ENCODE measurements at places on chromosomes 2 and 18.

- no peak for DNase-seq
Measured at GRCh38 chr18:6159426-6159825, 255.3 kb downstream of the L3MBTL4 start.

- DNase-seq: no peak
Measured at GRCh38 chr2:47345590-47345924, 57.4 kb upstream of the MSH2 start.

DNA sequence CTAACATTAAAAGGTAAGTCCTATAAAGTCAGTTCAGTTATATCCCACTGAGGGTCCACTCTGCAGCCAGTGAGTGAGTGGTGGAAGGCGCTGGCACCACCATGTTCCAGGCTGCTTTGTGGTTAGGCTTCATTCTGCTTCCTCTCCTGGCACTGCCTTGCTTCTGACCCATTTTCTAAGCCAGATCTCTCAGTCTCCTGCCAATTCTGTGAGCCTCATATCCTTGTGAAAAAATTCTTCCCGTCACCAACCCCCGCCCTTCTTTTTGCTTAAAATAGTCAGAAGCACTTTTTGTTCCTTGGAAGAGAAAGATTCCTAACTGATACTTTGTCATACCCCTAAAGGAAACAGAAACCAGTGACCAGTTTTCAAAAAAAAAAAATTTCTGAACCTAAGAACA is 139.8 kb upstream of the NCK2 start:
- DNase-seq: no peak

DNA sequence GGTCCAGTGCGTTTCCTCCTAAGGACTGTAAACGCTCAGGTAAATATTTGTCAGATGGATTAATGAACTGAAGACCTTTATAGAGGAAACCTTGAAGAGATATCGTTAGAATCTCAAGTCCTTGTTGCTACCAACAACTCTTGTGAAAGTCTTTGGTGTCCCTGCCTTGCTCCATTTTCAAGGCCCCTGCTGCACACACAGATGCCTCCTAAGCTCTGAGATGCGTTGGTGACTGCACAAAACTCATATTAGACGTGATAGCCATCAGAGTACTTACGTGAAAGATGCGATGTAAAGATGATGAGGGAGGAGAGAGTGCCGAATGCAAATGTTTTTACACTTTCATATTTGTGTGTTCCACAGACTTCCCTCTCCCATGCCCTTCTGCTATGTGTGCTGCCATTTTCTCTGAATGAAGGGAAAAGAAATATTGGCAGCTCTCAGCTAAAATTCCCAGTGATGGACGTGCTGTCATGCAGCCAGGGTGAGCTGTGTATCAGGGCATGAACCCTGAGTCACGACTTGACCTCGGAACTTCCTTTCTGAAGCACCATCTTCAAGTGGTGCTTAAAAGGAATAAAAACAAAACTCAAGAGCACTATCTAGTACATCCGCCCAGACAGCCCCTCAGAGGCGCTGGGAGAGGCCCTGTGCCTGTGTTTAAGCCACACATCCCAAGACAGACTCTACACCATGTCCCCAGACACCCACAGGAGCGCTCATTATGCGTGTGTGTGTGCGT is 117.4 kb downstream of the FAM210A start:
- no peak for DNase-seq

DNA sequence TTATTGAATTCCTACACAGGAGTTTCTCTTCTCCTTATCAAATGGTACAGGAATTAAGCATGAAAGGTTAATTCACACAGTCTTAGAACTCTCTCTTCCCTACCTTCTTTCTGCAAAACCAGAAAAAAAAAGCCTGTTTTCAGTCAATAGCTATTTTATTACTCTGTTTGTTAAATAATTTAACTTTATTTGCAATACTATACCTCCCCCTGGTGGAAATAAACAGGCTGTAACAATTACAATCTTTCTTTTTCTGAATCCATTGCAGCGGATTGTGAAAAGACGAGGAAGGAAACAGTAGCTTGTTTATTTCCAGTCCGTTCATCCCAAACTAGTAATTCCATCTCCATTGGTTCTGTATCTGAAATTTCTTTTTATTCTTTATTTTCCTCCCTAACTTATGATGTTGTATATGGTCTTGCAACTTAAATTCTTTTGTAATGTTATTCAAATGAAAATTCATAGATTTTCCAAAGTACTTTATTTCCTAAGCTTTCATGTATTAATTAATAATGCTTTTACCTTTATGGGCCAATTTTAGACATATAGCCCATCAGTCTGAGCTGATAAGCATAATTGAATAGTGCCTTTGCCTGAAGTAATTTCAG is 165.2 kb downstream of the SH3BP4 start:
- DNase-seq: peak; percentile 59

DNA sequence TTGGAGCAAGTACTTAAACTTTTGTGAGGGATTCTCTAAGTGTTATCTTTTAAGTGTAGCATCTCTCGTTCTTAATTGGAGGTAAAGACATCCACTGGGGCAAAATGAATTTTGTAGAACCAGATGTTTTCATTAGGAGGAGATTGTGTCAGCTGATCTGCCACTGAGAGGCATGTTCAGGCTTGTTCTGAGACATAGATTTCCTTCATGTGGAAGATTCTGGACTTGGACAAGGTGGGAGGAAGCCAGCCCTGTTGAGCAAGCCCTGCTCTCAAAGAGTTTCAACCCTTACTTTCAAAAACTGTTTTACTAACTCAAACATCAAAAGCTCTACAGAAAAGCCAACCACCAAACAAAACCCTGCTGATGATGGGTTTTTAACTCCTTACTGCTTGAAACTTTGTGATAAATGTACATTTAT is 6.5 kb downstream of the MAP4K4 start:
- peak; percentile 69 for DNase-seq

DNA sequence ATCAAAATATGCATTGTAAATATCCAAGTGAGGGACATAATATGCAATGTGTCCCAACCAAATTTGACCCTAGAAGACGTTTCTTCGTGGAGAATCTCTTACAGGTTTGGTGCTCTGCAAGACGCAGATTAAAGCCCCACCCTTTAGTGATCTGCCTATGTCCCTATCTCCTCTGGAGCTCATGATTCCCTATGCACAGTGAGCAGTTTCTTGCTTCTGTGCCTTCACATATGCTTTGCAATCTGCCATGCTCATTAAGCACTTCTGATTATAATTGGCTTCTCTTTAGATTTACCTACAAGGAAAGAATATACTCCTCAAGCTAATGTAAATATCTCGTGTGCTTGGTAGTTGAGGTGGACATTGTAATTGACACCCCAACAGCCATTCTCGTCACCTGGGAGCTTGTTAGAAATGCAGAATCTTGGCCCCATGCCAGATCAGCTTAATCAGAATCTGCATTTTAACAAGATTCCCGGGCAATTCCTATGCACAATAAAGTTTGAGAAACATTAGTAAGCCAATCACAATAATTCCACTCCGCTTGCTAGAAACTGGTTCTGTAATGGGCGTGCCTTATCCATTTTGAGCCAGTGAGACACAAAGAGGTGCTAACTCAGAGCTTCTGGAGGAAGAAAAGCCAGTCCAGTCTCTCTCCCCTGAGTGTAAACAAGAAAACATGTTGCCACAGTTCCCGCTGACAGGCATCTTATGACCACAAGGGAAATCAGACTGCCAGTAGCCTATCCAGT is 2.8 kb upstream of the PUM2 start:
- DNase-seq: no peak

GRCh38 chr2:182023235-182023634 is 37.6 kb downstream of the PPP1R1C start:
- no peak for DNase-seq

DNA sequence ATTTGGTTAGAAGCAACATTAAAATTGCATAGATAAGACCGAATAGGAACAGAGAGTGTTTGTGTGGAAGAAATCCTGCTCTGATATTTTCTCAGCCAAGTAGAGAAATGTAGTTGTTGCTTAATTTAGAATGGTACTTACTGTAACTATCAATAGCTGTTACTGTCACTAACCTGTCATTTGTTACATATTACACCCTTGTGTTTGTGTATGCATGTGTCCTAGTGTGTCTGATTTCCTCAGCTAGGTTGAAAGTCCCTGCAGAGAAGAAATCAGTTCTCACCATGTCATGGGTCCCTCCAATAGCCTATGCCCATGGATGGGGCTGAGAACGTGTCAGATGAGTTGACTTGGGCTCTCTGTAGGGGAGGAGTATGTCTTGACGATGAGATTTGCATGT is 94.4 kb downstream of the SPTBN1 start:
- no peak for DNase-seq

- peak; percentile 24 for DNase-seq
Measured at GRCh38 chr2:189641590-189641989, 19.7 kb upstream of the ASNSD1 start.

DNA sequence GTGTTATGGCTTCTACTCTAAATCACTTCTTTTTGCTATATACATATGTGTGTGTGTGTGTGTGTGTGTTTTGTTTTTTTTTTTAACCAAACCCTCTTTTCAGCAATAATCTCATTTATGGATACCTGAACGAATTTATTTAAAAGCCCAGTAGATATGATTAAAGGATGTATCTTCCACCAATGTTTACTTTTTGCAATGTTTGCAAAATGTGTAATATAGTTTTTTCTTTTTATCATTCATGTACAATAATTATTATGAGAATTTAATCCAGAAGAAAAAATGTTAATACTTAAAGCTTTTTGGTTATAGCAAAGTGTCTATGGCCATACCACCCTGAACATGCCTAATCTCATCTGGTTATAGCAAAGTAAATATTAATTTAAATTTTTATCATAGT is 1.6 kb upstream of the CNDP2 start:
- no peak for DNase-seq

DNA sequence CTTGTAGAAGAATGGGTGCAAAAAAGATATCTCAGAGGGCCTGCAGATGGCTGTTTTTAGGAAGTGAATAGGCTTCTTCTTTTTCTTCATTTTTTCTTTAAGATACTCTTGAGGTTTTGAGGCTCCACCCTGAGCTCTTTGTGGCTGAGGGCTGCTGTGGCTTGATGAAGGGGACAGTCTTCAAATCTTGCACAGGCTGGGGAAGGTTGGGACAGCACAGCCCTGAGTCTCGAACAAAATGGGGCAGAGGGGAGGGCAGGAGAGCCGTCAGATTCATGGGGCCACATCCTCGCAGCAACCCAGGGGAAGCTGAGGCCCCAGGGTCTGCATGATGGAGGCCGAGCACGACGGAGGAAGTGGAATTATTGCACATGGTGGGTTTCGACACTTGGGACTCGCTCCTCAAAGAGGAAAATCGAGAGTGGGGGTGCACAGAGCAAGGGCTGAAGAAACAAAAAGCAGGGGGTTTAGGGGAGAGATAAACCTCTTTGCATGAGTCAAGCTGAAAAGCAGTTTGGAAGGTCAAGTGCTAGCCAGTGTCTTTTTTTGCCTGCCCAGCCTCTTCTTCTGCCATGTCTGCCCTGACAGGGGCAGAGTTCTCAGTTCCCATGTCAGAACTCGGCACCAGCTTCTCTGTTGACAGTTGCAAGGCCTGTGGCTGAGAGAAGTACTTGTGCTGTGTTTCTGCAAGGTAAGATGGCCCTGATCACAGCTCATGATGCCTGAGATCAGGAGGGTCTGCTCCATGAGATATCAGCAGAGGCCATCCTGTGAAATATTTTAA is 19.5 kb downstream of the INPP4A start:
- DNase-seq: no peak

DNA sequence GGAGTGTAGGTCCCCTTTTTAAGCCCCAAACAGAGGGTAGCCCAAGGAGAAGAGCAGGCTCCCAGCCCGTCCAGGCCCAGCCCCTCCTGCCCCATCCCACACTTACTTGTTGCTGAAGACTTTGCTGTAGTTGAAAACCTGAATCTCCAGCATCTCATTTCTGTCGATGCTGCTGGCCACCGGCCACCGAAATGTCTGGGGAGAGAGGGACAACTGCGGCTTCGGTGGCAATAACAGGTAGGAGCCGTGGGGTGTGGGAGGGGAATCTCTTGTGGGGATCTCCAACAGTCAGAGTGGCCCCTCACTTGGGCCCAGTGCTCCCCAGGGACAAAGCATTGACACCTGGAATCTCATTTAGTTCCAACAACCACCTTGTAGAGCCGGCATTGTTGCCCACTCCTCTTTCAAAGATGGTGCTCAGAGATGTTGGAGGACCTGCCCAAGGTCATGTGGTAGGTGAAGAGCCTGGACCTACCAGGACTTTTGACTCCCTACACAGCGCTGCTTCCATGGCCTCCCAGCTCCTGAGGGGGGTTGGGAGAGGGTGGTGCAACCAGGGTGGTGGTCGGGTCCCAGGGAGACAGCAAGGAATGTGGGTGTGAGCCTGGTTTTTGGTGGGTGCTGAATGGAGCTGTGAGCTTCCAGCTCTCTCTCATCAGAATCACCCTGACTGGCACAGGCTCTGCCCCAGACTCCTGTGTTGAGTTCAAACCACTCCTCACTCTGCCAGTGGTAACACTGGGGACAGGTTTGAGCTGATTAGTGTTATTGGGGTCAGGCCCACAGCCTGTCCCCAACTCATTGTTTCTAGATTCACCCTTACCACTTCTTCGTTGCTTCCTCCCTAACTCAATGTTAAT is 50.0 kb upstream of the OTOF start:
- no peak for DNase-seq

DNA sequence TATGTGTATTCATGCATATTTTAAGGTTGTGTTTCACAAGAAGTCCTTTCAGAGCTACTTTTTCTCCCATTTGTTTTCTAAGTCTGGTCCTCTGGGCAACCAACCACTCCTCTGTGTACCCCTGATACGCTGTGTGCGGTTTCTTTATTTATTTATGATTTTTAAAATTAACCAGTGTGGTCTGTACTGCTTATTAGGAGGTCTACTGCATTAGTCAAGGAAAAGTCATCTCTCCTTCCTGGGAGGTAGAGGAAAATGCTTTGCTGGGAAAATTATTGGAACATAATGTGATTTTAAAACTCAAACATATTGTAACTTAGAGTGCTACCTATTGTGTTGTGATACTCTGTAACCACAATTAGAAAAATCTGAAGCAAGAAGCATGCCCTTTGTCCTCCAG is 1404.3 kb downstream of the SUCLG1 start:
- DNase-seq: peak; percentile 62

DNA sequence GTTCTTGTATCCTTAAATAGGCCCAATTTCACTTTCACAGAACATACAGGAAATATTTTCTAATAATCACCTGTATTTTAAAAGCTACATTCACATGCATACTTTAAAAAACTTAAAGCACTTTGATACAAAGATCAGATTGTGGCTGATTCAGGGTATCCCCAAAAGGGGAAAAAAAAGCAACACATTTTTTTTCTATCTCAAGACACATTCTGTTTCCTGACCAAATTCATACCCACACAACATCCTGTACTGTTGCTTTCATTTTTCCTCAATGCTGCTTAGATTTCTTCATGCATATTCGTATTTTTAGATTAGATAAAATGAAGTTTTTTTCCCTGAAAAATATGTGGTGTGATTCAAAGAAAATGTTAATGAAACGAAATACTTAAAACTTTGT is 122.5 kb downstream of the TMEFF2 start:
- DNase-seq: no peak
